Brain (organoid and tissue), 16 donors: ENCODE measurements at places on chromosomes 7 and 10.

DNA sequence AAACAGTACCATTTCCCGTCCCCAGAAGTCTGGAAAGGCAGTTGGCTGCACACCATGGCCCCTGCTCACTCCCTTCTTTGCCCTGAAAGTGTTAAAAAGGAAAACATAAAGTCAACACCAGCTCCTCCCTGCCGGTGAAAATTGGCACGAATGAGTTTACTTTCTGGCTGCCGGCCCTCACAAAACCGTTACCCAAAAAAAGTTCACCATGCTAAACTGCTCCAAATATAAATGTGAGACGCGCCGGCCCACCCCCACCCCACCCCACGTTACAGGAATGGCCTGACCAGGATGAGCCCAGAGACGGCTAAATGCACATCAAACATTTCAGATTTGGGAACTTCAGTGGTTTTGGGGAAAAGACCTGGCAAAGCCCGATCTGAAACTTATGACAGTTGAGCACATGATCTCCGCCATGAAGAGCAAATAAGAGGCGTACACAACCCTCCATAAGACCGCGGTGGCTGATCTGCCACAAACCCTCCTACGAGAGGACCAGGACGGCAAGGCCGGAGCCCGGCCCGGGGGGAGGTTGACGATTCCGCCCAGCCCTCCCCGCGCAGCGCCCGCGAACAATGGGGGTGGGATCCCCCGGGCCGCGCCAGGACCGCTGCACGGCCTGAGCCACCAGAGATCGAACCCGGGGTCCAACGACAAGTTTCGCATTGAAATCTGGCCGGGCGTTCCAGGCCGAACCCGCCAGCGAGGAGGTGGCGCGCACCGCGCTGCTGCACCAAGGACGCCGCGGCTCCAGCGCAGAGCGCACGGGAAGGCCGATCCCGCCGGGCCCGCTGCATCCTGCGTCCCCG is 952 bp downstream of the DIP2C start:
- peak; percentile 71 for DNase-seq

GRCh38 chr7:79317728-79318127 is 135.7 kb downstream of the MAGI2 start:
- no peak for DNase-seq

DNA sequence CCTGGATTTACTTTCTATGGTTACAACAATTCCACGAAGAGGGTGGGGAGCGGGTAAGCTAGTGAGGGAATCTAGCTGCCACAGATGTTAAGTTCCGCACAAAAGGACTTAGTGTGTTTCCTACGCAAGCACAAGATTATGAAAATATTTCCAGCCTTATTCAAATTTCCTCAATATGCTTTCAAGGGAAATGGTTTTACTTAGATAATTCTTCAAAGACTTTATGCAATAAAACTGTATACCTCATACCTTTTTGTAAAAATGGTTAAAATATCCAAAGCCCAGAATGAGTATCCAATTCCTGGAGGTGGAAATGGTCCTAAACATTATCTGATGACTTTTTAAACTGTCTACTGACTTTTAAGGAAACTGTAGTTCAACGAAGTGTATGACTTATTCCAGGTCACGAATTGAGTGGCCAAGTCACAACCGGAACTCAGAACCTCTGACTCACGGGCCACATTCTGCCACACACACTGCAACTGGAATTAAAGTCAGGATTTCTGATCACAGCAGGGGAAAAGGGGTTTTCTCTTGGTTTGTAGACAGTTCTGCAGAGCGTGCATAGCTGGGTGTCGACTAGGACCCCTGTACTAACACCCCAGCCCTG is 20.2 kb upstream of the INSIG1 start:
- DNase-seq, result no peak

GRCh38 chr10:101490026-101490425 is 98.0 kb downstream of the POLL start:
- DNase-seq, result no peak

GRCh38 chr7:88523645-88524044 is 217.0 kb upstream of the STEAP4 start:
- DNase-seq, result peak; percentile 5

DNA sequence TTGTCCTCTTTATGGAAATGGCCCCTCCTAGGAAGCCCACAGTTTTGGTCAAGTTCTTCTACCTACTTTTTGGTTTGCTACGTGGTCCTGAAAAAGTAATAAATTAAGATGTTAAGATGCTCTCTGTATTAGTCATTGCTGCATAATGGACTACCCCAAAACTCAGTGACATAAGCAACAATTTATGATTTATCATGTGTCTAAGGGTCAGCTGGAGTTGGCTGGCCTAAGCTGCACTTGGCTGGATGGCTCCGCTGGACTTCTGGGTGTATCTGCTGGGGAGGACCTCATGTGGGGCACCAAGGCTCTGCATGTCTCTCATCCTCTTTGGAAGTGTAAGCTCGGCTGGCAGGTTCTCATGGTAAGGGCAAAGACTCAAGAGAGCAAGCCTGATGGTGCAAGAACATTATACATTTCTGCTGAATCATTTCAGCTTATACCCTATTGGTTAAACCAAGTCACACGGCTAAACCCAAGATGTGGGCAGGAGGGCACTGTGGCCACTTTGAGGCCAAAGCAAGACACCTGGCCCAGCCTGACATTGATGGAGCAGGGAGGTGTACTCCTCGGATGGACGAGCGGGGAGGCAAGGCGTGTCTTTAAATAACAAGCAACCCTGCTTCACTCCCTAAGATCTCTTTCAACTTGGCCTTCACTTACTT is 47.7 kb downstream of the TBXAS1 start:
- no peak for DNase-seq

DNA sequence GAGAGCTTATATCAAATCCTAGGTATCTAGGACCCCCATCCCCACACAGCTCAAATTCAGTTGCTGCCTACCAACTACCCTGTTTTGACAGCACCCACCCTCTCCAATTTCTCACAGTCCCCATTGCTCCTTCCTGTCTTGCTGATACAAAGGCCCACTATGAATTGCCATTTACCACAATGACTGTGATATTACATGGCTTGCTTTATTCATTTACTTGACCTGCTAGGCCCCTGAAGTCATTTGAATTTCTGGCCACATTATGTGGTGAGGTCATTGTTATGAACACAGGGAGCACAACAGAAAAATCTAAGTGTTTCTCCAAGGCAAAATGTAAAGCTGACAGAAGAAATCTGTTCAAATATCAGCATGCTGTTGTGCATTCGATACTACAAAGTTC is 101.4 kb downstream of the PPP1R17 start:
- no peak for DNase-seq

GRCh38 chr10:22959950-22960349 is 32.1 kb downstream of the ARMC3 start:
- no peak for DNase-seq

GRCh38 chr7:156162451-156162850 is 350.2 kb upstream of the SHH start:
- no peak for DNase-seq

DNA sequence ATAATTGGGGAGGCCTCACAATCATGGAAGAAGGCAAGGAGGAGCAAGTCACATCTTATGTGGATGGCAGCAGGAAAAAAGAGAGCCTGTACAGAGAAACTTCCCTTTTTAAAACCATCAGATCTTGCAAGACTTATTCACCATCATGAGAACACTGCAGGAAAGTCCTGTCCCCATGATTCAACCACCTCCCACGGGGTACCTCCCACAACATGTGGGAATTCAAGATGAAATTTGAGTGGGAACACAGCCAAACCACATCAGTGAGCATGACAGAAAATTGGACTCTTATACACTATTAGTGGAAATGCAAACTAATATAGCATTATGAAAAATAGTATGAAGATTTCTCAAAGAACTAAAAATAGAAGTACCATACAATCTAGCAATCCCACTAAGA is 271.2 kb downstream of the MAGI2 start:
- no peak for DNase-seq

DNA sequence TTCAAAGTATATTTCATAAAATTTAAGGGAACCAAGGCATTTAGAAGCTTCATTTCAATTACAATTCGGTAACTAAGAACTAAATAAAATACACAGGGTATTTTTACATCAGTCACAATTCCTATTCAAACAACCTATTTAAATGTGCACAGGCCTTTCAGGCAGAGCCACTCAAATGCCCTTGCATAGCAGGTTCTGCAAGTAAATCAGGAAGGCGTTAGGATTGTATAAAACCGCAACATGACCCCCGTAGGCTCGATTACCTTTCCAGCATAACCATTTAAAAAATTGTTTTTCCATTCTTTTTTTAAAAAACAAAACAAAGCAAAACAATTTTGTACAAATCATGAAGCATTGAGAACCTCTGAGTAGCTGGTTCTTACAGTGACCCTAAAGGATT is 289.9 kb upstream of the SP8 start:
- DNase-seq, result no peak

- no peak for DNase-seq
Observed at GRCh38 chr7:1743481-1744230, 73.6 kb downstream of the ELFN1 start.
